OCI-LY7 (cell line): ENCODE measurements at places on chromosomes 4 and X. TPM values are rescaled to one million over a fixed set of nuclear protein-coding genes. Genes with fewer than 3 reads are reported as not detected.

GRCh38 chr4:3702561-3703221, 63.5 kb upstream of the ADRA2C start:
- no peak for DNase-seq

MAGEB1 gene
- not detected in 2 replicates for total RNA-seq

DNA sequence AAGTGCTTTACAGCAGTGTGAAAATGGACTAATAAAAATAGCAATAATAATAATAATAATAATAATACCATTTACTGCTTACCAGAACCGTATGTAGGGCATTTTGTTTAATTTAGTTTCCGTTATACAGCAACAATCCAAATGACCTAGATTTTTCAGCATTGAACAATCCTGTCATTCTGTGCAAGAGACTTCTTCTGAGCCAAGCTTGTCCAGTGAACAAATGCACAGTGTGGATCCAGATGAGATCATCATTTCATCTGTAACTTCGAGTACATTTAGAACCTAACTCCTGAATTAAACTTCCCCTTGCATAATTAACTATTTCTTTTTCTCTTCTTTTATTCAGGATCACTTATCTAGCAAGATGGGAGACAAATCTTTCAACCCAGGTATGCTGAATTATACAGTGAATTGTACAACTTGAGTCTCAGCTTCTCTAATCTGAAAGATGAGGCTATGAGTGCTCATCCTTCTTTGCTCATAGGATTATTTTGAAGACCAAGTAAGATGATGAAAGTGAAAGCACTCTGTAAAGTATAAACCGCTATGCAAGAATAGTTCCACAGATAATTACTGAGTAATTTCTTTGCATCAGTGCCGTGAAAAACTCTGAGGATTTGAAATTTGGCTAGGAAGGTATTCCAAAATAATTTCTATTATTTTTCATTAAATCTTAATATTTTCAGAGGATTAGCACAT, 6.6 kb downstream of the CLNK start:
- DNase-seq, result no peak

DNA sequence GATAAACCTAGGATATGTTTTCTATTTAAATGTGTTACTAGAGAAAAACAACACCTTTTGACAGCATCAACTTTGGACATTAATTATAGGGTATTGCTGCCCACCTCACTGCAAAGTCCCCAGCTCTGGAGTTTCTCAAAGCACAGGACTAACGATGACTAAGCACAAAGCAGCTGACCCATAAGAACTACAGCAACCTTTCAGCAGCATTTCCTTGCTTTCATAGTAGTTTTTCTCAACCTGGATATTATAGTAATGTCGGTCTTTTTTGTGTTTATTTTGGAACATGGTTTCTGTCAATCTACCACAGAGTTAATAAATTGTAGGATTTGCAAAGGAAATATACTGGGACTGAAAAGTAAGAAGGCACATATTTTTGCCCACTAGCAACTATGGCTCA, 21.5 kb downstream of the HHIP start:
- no peak for DNase-seq

CNGA1 gene
- not detected in 2 replicates for total RNA-seq

DNA sequence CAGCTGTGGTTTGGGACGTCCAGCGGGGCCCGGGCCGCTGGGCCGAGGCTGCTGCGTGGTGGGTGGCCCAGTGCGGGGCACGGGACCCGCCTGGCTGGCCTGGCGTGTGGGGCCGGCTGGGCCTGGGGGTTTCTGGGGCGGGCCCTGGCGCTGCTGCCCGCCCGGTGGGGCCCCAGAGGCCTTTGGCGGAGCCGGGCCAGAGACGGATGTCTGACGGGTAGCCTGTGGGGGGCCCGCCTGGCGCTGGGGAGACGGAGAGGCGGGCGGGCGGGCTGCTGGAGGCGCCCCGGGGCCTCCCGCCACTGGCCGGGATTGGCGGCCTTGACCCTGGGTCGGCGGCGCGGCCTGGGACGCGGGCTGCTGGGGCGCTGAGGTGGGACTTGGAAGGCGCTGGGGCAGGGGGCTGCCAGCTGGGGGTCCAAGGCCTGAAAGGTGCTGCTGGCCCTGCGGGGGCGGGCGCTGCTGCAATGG, 8.1 kb upstream of the TIMP1 start:
- DNase-seq, result no peak

GPM6B gene
- total RNA-seq, result not detected in 2 replicates

DNA sequence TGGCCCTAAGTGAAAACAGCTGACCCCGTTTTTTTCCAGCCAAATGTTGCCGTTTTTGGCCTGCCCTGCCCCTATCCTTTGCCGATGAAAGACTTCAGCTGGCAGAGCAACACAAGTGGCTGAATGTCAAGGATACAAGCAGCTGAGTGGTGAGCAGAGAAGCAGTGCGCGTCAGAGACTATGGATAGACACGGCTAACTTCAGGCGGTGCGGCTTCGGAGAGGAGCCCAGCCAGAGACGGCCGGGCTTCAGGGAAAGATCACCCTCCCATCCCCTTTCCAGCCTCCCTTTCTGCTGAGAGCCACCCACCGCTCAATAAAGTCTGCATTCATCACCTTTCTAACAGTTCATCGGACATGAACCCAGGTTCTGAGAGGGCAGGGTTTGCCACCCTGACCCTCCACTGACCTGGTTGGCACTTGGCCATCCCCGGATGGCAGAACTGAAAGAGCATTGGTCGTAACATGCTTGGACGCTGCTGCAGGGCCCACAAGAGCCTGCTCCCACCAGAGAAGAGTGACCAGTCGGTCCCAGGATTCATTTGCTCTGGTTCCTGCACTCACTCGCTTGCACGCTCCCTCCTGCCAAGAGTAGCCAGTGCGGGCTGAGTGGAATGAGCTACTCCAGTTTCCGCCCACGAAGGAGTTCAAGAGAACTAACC, 125.8 kb downstream of the PPEF1 start:
- no peak for DNase-seq

DNA sequence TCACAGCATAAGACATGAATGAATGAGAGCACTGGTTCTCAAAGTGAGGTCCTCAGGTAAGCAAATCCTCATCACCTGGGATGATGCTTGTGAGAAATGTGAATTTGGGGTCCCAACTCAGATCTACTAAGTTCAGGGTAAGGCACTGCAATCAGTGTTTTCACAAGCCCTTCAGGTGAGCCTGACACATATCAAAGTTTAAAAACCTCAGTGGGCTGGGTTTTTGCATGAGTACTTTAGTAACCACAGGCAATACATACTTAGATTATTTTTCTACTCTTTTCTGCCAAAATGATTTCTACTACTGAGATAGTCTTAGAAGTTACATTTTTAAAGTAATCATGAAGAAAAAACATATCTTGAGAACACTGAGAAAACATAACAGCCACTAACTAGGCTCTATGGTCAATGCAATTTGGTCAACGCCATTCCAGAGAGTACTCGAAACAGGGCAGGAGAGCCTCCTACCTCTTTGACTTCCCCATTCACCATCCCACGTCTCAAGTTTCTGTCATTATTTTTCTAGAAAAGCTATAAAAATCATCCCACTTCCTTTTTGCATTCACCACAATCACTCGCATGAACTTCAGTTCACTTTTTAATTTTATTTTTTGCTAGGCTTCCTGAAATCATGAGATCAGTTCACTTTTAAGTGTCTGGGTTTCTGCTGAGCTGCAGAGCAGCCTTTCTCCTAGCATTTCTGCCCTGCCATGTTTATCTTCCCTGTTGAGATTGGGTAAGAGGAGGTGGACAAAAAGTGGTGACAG, 73.8 kb downstream of the MFAP3L start:
- DNase-seq, result no peak

- DNase-seq, result no peak
Observed at GRCh38 chr4:132386130-132386529, 763.0 kb upstream of the PCDH10 start.

GYPE gene
- not detected in 2 replicates for total RNA-seq

DNA sequence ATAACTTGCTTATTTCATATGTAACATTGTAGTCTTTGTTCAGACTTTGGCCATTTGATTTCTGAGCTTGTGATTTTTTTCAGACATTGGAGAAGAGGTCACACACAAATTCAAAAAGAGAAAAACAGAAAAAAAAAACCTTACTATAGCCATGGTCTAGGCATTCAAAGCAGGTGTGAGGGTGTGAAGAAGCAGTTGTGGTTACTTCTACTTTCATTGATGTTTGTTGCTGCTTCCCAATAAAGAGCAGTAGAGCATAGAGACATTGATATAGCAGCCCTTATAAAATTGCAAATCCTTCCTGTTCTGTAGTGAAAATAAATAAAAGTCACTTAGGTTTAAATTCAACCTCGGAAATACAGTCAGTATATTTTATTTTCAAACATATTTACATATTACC, 671.6 kb downstream of the GRXCR1 start:
- DNase-seq, result peak; percentile 75

DNA sequence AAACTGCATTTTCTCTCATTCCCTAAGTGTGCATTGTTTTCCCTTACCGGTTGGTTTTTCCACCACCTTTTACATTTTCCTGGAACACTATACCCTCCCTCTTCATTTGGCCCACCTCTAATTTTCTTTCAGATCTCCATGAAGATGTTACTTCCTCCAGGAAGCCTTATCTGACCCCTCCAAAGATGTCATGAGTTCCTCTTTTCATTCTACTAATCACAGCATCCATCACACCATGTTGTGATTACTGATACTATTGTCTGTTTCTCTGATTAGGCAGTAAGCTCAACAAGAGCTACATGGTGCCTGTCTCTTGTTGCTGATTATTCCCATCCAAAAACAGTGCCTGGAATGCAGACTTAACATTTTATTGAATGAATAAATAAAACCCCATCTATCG, 2.9 kb upstream of the AFP start:
- no peak for DNase-seq

GRCh38 chrX:101136235-101136634, 38.2 kb downstream of the CENPI start:
- no peak for DNase-seq

GRCh38 chrX:53631156-53631555, 55.4 kb downstream of the HUWE1 start:
- no peak for DNase-seq

PDZD4 gene
- not detected in 2 replicates for total RNA-seq

DNA sequence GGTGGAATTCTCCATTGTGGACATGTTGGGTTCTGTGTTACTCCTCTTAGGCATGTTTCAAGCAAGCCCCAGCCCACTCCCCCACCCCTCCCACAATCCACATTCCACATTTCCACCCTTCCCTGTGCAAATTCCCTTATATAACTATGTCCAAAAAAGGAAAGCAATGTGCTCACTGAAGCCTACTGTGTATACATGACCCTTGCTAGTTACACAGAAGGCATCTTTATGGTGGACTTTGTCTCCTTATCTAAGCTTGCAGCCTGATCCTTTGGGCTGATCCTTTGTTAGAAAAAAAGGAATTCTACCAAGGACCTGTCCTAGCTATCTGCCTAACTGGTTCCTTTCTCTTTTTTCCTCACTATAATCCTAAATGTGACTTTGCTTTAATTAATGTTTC, 796.8 kb downstream of the NLGN4X start:
- no peak for DNase-seq

DNA sequence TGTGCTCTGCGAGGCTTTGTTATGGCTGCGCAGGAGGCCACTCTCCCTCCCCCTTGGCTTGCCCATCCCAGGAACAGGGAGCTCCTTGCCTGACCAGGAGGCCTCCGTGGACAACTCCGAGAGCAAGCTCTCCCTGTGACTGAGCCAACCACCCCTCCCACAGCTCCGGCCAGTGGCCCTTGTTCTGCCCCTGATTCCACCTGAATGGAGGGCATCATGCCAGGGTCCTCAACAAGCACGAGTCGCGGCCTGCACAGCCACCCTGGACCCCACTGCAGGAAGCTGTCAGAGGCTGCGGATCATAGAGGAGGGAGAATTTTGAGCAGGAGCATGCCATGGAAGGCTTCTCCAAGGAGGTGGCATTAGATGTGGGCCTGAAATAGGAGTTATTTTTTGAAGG, 44.8 kb upstream of the GRPEL1 start:
- no peak for DNase-seq

GRCh38 chrX:137031039-137031438, 2.8 kb downstream of the GPR101 start:
- DNase-seq, result no peak

PCDH7 gene
- not detected in 2 replicates for total RNA-seq

DNA sequence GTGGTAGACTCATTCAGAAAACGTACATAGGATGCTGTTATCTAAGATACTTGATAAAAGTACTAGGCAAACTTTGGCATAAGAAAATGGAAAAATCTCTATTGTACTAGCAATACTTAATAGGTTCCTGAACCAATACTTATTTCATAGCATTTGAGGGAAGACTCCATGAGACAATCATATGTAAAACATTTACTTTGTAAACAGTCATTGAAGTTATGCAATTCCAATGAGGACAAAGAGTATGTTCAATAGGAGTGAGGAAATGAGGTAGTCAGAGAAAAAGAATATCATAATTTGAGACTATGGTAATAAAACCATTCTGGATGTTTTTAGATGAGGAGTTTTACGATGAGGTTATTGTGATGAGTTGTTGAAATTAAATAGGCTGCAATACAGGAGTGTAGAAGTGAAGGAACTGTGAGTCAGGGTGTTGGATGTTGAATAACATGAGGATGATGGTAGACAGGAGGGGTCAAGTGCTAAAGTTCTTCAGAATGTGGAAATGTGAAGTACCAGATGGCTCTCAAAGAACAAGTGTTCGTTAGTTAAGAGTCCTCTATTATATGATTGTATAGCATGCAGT, 397.9 kb downstream of the PPP3CA start:
- DNase-seq, result no peak

- DNase-seq, result peak; percentile 8
Observed at GRCh38 chrX:29478336-29479069, 736.9 kb upstream of the MAGEB2 start.

DNA sequence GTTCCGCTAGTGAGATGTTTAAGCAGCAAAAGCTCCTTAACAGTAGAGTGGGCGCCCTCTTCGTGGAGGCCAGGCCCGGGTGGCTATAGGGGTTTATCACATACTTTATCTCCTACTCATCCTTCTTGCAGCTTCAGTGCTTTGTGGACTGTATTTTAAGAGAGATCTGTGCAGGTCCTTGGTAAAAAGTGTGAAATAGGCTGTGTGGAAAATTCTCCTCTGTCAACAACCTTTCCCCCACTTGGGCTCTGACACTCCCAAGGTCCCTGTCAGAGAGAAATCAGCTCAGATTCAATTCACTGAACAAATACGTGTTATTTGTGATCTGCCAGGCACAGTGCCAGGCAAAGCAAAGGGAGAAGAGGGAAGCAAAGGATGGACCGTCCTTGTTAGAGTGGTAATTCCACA, 214.3 kb upstream of the PPARGC1A start:
- no peak for DNase-seq

DNA sequence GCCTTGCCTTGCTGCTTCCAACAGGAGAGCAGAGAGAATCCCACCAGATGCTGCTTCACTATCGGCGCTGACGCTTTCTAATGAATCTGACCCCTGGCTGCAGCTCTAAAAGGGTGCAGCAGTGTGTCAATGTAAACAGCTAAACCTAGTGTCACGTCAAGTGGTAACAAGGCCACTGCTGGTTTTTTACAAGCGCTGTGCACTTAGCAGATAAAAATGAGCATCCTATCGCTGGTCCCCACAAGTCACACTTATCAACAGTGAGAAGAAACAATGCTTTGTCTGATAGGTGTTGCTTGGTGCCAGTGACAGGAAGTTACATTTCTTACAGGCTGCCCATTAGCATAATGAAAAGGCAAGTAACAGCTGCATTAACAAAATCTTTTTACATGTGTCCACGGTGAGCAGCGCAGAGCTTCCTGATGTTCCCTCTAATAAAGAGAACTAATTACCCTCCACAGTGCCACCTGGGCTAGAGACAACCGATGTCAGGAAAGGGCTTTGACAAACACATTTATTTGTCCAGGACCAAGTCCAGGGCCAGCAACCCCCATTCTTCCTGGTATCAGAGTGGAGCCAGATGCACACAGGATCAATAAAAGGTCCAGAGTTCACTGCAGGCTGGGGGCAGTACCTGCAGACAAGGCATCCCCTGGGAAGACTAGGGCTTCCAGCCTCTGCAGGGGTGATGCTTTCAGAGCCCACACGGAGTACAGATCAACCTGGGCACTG, 176.0 kb downstream of the MGST2 start:
- DNase-seq, result peak; percentile 14
